ENCODE measurements at places on chromosomes 2 and 18.

GRCh38 chr18:6672821-6673308, 56.7 kb upstream of the ARHGAP28 start:
- no peak for DNase-seq

GRCh38 chr2:15298770-15299169, 262.4 kb downstream of the NBAS start:
- no peak for DNase-seq

DNA sequence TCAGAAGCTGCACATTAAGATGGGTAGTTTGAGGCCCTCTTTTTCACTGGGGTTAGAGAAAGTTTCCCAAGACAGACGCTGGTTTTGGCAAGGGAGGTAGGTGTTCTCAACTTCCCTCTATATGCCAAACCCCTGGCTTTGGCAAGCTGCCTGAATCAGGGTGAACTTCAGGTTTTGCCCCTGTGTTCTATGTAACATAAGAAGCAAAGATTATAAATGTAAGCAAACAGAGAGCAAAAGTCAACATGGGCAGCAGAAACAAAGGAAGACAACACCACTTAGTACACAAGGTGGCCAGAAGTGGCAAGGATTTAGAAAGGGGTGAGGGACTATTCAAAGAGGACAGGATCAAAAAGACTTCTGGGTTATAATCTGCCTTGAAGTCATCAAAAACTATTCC, 70.5 kb upstream of the TFCP2L1 start:
- DNase-seq = no peak

- no peak for DNase-seq
Observed at GRCh38 chr2:102114290-102114721, 28.2 kb upstream of the IL1R1 start.

GRCh38 chr2:98013407-98014042, 17.8 kb upstream of the TMEM131 start:
- DNase-seq = no peak

DNA sequence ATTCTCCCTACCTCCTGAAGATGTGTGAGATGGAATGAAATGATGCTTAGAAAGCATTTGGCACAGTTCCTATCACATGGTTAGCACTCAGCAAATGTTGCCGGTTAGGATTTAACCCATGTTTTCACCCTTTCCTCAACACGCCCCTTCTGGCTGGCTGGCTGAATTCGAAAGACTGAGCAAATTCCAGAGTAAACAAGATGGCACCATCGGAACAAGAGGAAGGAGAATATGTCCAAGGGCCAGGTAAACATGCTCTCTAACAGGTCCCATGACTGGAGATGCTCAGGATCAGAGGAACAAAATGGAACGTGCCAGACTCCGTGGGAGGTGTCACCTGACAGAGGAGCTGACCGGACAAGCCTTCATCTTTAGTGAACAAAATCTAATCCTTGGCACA, 145.6 kb downstream of the ANKRD44 start:
- DNase-seq = no peak

DNA sequence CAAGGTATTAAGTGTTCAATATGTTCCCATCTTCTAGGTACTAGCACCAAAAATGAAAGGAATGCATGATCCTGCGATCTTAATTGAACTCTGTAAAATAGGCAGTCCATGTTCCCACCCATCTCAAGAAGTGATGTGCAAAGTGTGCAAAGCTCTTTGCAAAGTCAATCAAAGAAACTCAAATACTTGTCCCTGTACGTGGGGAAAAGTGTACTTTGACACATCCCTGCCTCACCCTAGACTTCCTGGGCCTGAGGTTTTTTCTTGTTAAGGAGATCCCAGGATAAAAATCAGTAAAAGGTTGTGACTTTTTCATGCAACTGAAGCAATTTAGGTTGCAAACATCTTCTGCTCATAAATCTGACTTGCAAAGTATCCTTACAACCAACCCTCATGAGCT, 25.3 kb downstream of the HNRNPA3 start:
- no peak for DNase-seq

GRCh38 chr18:6650127-6650507, 79.4 kb upstream of the ARHGAP28 start:
- DNase-seq = no peak

- DNase-seq = no peak
Observed at GRCh38 chr2:223050188-223050587, 1.8 kb upstream of the KCNE4 start.

GRCh38 chr2:70965506-70965905, 12.9 kb upstream of the ANKRD53 start:
- no peak for DNase-seq

- no peak for DNase-seq
Observed at GRCh38 chr2:195413422-195413821, 243.6 kb upstream of the SLC39A10 start.

GRCh38 chr18:676736-677135, 19.3 kb downstream of the TYMS start:
- no peak for DNase-seq

- no peak for DNase-seq
Observed at GRCh38 chr2:199684832-199685231, 166.2 kb downstream of the FTCDNL1 start.

DNA sequence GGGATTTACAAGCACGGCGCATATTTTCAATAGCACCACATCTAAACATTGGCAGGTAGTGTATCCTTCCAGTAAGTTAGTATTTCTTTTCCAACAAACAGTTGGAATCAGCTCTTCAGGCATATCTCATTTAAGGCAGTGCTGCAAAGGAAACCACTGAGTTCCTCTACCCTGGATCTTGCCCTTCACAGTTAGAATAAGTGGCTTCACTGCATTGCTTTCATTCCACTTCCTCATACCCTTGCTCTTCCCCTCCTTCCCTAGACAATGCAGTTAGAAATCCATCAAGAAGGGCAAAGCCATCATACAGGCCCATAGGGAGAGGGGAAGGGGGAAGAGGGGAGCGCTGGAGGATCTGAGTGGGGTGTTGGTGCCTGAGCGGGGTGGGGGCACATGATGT, 173.7 kb downstream of the FBXO15 start:
- DNase-seq = no peak

GRCh38 chr2:224802407-224802806, 86.2 kb upstream of the CCDC195 start:
- no peak for DNase-seq

DNA sequence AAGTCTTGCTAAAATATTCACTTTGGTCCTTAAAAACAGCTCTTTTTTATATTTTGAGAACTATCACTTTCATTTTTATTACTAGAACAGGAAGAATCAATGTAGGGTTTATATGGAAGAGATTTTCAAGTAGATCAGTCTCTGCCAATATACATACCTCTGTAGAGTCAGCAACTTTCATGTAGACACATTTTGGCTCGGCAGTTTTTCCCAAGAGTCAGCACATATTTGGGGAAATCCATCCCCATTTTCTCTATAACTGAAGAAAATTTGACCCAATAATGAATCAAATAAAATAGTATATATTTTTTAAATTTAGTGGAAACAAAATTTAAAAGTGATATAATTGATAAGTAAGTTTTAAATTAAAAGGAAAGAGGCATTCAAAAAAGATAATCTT, 329.8 kb upstream of the TFPI start:
- DNase-seq = no peak

- no peak for DNase-seq
Observed at GRCh38 chr18:50320719-50321118, 33.2 kb upstream of the CXXC1 start.

DNA sequence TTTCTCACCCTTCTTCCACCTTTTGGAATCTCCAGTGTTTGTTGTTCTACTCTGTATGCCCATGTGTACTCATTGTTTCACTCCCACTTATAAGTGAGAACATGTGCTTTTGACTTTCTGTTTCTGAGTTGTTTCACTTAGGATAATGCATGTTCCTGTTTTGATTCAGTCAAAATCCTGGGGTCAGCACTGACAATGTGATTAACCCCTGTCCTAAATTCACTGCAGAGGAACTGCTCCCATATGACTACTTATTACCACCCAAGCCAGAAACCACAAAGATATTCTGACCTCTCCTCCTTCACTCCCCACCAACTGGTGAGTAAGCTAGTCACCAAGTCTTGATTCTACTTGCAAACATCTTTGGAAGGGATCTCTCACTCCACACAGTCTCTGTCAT, 251.4 kb upstream of the TCF4 start:
- peak; percentile 53 for DNase-seq

- peak; percentile 22 for DNase-seq
Observed at GRCh38 chr2:101349893-101350662, 37.2 kb downstream of the CREG2 start.

GRCh38 chr2:163081754-163082153, 243.2 kb upstream of the KCNH7 start:
- no peak for DNase-seq

DNA sequence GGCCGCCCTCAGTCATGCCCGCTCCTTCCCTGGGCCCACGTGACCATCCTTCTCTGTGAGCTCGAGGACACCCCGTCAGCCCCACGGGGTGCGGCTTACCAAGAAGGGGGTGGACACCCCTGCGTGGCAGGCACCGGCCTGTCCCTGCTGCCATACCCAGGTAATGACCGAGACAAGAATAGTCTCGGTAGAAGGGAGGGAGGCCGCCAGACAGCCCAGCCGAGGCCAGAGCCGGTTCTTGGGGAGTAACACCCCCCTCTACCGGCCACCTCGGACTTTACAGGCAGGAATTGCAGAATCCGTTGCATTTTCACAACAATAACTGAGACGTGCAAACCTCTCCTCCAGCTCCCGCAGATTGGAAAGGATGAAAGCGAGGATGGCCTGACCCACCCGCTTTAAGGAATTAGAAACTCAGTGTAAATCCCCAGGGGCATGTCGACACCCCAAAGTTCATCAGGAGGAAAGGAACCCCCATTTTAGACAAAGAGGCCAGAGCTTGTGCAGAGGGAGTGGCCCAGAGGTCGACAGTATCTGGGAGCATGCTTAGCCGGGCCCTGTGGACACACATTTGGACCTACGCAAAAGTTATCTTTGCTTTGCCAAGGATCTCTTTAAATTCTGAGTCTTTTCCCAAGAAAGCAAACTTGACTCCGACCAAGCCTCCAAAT, 60.1 kb upstream of the GLI2 start:
- no peak for DNase-seq

GRCh38 chr2:207683879-207684627, 27.4 kb upstream of the CCNYL1 start:
- no peak for DNase-seq

DNA sequence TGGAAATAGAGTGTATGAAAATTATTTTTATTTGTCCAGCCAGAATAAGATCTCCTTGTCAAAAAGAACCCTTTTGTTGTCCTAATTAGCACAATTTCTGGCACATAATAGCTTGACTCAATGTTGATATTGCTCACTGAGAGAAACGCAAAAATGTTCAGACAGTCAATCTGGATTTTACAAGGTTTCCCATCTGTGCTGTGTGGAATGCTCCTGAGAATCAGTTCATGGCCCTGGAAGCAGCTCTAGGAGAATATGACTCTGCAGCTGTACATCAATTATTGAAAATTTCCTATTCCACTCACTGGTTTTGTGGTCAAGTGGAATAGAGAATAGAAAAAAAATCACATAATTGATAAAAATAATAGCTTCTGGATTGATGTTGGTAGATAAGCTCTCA, 1582.9 kb upstream of the NXPH2 start:
- no peak for DNase-seq

DNA sequence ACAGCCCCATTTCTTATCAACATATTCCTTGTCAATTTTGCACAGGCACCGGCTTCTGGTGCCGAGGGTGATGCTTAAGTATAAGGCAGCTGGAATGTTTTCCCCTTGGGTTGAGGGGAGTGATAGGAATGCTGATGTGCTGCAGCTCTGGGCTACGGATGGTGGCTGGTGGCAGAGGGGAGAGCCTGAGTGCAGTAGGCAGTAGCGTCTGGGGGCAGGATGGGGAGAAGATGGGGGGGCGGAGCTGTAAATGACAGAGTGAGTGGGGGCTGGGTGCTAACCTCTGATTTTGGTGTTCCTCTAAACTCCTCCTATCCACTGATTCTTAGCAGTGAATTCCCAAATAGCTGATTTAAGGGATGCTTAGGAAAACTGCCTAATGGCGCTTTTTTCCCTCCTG, 20.7 kb downstream of the TMEM178A start:
- no peak for DNase-seq

- DNase-seq = no peak
Observed at GRCh38 chr2:113117541-113118262, 9.7 kb upstream of the IL1RN start.

DNA sequence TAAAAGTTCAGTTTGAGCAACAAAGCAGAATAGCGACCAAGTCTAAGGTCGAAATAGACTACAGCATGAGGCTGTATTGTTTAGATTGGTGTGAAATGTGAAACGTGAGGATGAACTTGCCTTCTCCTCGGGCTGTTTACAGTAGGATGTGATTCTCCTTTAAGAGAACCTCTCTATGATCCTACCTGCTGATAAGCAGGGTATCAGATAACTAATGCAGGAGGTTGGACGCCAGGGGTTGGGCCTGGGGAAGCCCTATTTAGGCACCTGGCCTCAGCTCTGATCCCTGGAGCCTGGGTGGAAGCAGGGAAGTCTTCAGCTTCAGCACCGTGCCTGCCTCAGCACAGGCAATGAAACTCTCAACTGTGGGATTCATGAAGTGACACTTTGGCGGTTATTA, 11.4 kb downstream of the CRYGD start:
- no peak for DNase-seq

DNA sequence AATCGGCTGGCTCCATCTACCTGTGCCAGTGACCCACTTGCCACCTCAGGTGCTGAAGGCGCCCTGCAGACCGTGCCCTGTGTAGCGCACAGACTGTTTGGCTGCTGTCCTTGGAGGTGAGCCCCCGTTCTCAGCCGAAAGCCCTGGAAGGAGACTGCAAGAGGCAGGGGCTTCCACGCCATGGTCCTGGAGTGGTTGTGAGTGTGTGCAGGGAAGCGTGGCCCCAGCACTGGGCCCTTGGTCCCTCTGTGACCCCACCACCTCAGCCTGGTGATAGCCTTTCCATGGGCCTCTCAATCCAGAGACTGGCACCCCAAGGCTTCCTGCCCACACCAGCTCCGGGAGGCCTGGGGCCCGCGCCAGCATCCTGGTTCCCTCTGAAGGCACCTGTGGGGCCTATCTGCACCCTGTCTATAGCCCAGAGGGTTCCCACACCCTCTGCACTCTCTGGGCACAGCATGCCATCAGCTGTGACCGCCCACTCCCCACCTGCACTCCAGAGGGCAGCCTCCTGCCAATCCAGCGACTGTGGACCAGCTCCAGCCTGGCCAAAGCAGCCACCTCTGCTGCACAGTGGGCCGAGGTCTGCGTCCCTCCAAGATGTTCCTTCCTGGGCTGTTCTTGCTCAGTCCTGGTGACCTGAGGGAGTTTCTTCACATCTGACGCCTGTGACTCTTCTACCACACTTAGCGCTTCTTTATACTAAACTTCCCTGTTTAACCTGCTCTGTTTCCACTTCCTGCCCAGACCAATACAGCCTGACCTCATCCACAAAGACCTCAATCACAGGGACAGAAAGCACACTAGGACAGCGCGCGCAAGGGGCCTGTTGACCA, 109.5 kb downstream of the EIPR1 start:
- no peak for DNase-seq

- no peak for DNase-seq
Observed at GRCh38 chr18:53266850-53267249, 926.9 kb downstream of the DCC start.

GRCh38 chr18:58819051-58819450, 45.6 kb upstream of the ZNF532 start:
- DNase-seq = no peak

- DNase-seq = no peak
Observed at GRCh38 chr2:84652431-84652830, 136.1 kb downstream of the DNAH6 start.

- no peak for DNase-seq
Observed at GRCh38 chr2:229434187-229434586, 163.1 kb upstream of the PID1 start.

- peak; percentile 65 for DNase-seq
Observed at GRCh38 chr2:213316001-213316735, 31.9 kb downstream of the SPAG16 start.

All from brain pericyte (primary cell).